ENCODE measurements at places on chromosomes 5 and 9.

GRCh38 chr5:137320056-137321045 lies 178.8 kb downstream of the SPOCK1 start:
- DNase-seq: no peak

- DNase-seq: peak; percentile 28
Measured at GRCh38 chr9:37466037-37466709, 923 bp upstream of the ZBTB5 start.

- no peak for DNase-seq
Measured at GRCh38 chr9:17403539-17403938, 175.3 kb upstream of the SH3GL2 start.

DNA sequence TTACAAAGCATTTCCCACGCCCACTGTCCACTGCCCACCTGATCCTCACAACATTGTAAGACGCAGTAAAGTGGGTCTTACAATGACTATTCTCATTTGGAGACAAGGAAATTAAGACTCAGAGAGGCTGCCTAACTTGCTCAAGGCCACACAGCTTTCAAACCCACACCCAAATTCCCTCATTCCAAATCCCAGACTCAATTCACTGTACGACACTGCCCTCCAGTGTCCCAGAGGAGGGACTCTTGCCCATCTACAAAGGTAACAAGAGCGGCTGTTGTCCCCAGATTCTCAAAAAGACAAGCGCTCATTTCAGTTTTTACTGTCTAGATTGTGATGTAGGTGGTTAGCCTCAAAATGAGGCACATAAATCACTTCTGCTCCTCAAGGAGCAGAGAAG lies 184.6 kb downstream of the ACTL7B start:
- DNase-seq: no peak

GRCh38 chr9:130294664-130295063 lies 29.1 kb downstream of the HMCN2 start:
- DNase-seq: no peak

- no peak for DNase-seq
Measured at GRCh38 chr9:126953041-126953809, 38.6 kb downstream of the RALGPS1 start.

DNA sequence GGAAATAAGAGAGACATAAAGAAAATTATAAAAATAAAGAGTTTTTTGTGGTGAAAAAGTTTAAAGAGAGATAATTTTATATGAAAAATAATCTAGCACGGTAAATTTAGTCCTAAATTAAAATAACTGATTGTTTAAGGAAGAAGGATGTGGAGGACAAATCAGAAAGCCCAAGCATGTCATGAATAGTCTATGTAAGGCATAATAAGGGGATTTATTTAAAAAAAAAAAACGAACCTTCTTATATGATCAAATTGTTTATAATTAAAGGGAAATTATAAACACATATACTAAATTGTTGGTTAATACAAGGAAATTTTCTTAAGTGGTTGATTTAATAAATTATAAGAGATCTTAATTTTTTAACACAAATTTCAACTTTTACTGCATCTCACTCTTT lies 551.8 kb upstream of the TYRP1 start:
- no peak for DNase-seq

GRCh38 chr9:110476251-110476650 lies 103.3 kb downstream of the SVEP1 start:
- DNase-seq: no peak

GRCh38 chr9:27089706-27090105 lies 19.3 kb upstream of the TEK start:
- no peak for DNase-seq

- no peak for DNase-seq
Measured at GRCh38 chr5:135750506-135750905, 84.0 kb upstream of the SLC25A48 start.

DNA sequence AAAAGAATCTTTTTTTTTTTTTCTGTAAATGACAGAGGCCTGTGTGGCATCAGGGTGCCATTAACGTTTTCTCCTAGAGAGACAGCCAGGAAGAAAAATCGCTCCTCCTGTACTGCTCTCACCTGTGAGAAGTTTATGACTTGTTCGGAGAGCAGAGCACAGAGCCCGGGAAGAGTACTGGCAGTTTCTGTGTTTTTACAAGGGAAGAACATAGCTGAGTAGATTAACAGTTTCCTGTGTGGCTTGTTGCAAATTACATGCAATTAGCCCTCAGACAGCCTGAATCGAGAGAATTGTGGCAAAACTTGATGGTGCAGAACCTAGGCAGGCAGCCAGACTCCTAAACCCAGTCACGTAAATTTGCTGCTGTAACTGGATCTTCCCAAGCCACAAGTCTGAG lies 32.1 kb downstream of the PRKACG start:
- DNase-seq: no peak

- no peak for DNase-seq
Measured at GRCh38 chr5:107402434-107403227, 268.1 kb downstream of the EFNA5 start.

DNA sequence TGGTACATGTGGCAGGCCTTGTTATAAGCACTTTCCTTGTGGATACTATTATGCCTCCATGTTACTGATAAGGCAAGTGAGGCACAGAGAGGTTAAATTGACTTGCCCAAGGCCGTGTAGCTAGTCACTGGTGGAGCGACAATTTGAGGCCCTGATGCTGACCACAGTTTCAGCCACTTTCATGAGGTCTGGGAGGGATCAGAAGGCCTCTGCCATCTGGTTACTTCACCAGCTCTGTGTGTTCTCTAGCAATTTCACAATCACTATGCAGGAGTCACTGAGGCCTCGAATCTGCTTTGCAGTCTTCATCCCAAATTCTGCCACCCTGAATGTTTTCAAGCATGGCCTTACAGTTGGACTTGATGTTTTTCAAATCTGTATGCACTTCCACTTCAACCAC lies 9.1 kb downstream of the LRRC70 start:
- no peak for DNase-seq

GRCh38 chr5:33941090-33941489 lies 4.9 kb downstream of the RXFP3 start:
- DNase-seq: no peak

GRCh38 chr5:128397876-128398275 lies 140.2 kb downstream of the FBN2 start:
- no peak for DNase-seq

DNA sequence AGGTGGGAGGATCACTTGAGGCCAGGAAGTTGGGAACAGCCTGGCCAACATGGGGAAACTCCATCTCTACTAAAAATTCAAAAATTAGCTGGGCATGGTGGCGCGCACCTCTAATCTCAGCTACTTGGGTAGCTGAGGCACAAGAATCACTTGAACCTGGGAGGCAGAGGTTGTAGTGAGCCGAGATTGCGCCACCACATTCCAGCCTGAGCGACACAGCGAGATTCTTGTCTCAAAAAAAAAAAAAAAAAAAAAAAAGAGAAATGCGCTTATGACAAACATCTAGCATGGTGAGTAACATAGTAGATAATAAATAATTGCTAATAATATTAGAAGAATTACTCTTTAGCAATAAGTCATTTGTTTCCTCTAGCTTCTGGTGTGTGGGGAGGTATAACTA lies 25.9 kb downstream of the RUSC2 start:
- no peak for DNase-seq

DNA sequence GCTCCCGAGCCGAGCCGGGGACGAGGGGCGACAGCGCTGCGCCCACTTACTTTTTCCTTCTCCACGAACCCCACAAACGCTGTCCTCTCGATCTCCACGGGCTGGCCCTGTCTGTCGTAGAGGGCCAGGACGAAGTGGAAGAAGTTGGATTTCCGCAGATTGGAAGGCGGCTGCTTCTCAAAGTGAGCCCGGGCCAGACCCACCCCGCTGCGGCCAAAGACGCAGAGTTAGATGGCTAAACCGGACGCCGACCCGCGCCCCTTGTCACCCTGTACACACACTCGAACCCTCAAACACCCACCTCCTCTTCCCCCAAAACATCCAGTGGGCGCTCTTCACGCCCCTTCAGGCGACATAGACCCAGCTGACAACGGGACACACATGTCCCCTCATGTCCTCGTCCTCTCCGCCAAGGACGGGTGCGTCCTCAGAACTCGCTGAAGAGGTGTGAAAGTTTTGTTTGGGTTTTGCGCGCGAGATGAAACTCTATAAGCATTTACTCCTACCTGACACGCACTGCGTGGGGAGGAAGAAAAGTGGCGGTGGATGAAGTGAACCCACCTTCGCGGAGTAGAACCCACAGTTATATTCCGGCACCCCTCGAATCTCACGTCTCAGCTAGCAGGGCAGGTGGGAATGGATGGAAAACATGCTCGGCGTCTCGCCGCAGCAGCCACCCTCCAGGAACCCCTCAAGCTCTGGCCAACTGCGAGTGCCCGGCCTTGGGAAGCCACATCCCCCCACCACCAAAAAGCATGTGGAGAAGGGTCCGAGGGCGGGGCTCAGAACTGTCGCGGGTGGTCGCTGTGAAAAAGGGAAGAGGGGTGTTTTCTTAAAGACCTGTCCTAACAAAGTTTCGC lies 2.6 kb downstream of the EBF1 start:
- no peak for DNase-seq
